ENCODE measurements at places on chromosomes 1 and 21. TPM values are rescaled to one million over a fixed set of nuclear protein-coding genes. Genes with fewer than 3 reads are reported as not detected.

DNA sequence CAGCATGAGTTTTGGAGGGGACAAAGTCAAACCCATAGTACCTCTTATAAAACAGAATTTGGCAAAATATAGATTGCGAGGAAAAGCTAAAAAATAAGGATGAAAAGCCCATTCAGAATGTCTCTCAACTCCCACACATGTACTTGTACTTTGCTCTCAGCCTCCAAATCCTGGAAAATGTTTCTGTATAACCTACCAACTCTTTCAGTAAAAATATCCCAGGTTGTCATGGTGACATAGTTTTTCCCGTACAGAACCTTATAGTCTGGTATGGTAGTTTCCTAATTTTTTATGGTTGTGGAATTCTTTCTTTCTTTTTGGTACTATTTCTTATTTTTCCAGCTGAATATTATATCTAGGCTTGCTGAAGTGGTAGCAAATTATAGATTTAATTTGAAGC, 15.5 kb upstream of the RPS6KC1 start:
- H3K36me3 ChIP-seq: no peaks in the 10 kb centered on the region
- no peaks in the 10 kb centered on the region for H3K27me3 ChIP-seq
- H3K4me1 ChIP-seq: peaks cover 5% of the 10 kb centered on the region
- no peak for DNase-seq
- no peak overlapping the region for H3K27ac ChIP-seq

- H3K4me1 ChIP-seq: no peaks in the 10 kb centered on the region
- no peak for DNase-seq
- H3K36me3 ChIP-seq: no peaks in the 10 kb centered on the region
- no peak overlapping the region for H3K4me3 ChIP-seq
These were observed 56.4 kb downstream of the DISP3 start for GRCh38 chr1:11535316-11535715.

- no peaks in the 10 kb centered on the region for H3K4me1 ChIP-seq
- H3K27ac ChIP-seq: no peak overlapping the region
- H3K27me3 ChIP-seq: peaks cover 16% of the 10 kb centered on the region
- H3K4me3 ChIP-seq: no peak overlapping the region
- DNase-seq: no peak
- H3K36me3 ChIP-seq: no peaks in the 10 kb centered on the region
These were observed 11.0 kb upstream of the PLA2G2C start for GRCh38 chr1:20197329-20197791.

DNA sequence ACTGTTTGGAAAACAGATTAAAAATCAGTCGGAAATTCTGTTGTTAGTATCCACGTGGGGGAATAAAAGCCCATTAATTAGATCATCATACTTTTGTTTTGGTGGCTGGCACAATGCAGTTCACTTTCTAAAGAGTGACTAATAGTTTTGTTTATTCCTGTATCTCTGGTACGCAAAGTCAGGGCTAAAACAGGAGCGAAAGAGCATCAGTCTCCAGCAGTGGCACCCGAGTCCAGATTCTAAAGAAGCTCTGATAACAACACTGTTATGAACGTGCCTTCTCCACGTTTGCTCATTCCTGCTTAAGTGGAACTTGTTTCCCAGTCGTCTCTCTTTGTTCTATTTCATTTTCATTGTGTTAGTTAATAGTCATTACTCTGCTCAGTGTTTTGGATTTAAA, 69.6 kb downstream of the HSPA13 start:
- H3K27me3 ChIP-seq: 0 out of 2 replicates have a peak, but pooled peaks cover 4% of the 10 kb centered on the region
- H3K4me1 ChIP-seq: no peaks in the 10 kb centered on the region
- H3K4me3 ChIP-seq: no peak overlapping the region
- H3K27ac ChIP-seq: no peak overlapping the region

GRCh38 chr1:92583821-92584760, 97.4 kb upstream of the GFI1 start:
- no peaks in the 10 kb centered on the region for H3K4me1 ChIP-seq
- 0 out of 2 replicates have a peak, but pooled peaks cover 2% of the 10 kb centered on the region for H3K36me3 ChIP-seq
- DNase-seq: peak; percentile 13
- no peaks in the 10 kb centered on the region for H3K27me3 ChIP-seq
- H3K4me3 ChIP-seq: no peak overlapping the region

Gene PLD5
- 1.7 TPM for total RNA-seq

Gene OR2L5
- total RNA-seq: not detected

DNA sequence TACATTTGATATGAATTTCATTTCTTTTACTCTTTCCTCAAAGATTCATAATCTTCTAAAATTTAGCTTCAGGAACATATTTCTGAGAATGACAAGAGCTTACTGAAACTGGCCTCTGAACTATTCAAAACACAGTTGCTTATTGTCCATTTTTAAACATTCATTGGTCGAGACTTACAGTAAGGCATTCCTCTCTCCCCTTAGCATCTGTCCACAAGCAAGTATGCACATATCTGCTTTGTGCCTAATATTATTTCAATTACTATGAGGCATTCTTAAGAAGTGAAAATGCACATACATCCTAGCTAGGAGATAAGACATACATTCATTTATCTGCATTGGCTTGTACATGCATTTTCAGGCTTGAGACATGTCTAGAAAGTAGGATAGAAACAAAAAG, 488.7 kb downstream of the PTBP2 start:
- H3K27ac ChIP-seq: no peak overlapping the region
- DNase-seq: no peak
- H3K4me3 ChIP-seq: no peak overlapping the region
- H3K4me1 ChIP-seq: no peaks in the 10 kb centered on the region
- no peaks in the 10 kb centered on the region for H3K27me3 ChIP-seq
- H3K36me3 ChIP-seq: no peaks in the 10 kb centered on the region

Gene PDPN
- not detected for total RNA-seq

Gene DSTYK
- total RNA-seq: 9.2 TPM

- no peaks in the 10 kb centered on the region for H3K4me1 ChIP-seq
- no peaks in the 10 kb centered on the region for H3K36me3 ChIP-seq
- no peak overlapping the region for H3K4me3 ChIP-seq
- no peak overlapping the region for H3K27ac ChIP-seq
- DNase-seq: peak; percentile 78
These were observed 11.8 kb upstream of the RAB3B start for GRCh38 chr1:52002038-52002917.

GRCh38 chr1:97784661-97785060, 136.2 kb downstream of the DPYD start:
- H3K36me3 ChIP-seq: no peaks in the 10 kb centered on the region
- no peak for DNase-seq
- no peak overlapping the region for H3K27ac ChIP-seq
- no peak overlapping the region for H3K4me3 ChIP-seq

Gene DMRTA2
- total RNA-seq: 39.1 TPM

- no peak for DNase-seq
- H3K36me3 ChIP-seq: no peaks in the 10 kb centered on the region
- H3K27ac ChIP-seq: no peak overlapping the region
- no peaks in the 10 kb centered on the region for H3K4me1 ChIP-seq
- no peaks in the 10 kb centered on the region for H3K27me3 ChIP-seq
These were observed 102.2 kb downstream of the RGL1 start for GRCh38 chr1:183907070-183907469.

DNA sequence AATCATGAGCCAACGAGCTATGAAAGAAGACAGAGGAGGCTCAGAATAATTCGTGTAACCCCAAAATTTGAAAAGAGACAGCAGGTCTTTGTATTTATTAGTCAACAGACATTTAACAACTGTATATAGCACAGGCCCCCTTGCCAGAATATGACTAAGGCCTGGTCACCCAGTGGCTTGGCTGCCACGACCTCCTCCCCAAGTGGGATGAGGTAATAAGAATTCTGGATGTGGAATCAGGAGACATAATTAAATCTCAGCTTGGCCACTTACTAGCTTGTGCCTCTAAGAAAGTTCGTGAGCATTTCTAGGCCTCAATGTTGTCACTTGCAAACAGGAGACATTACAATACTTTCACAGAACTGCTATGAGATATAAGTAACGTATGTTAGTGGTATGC, 134.2 kb upstream of the TNFSF4 start:
- DNase-seq: no peak
- no peaks in the 10 kb centered on the region for H3K36me3 ChIP-seq
- no peaks in the 10 kb centered on the region for H3K27me3 ChIP-seq
- no peak overlapping the region for H3K27ac ChIP-seq
- H3K4me3 ChIP-seq: no peak overlapping the region

GRCh38 chr1:8476006-8476405, 158.1 kb downstream of the SLC45A1 start:
- H3K4me1 ChIP-seq: peaks cover 19% of the 10 kb centered on the region
- peaks cover 2% of the 10 kb centered on the region for H3K36me3 ChIP-seq
- no peak for DNase-seq
- no peaks in the 10 kb centered on the region for H3K27me3 ChIP-seq
- H3K27ac ChIP-seq: no peak overlapping the region

DNA sequence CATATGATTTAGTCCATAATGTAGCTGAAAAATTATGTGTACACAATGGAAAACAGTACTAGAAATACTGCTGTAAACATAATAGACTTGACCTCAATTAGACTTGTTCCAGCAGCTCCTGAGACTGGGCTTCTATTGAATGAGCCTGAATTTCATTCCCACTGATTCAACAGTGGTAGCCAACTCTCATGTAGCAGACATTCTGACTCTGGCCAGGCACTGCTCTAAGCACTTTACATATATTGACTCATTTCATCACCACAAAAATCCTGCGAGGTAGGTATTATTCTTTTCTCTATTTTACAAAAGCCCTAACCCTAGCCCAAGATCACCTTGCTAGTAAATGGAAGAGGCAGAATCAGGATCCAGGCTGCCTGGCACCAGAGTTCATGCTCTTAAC, 12.8 kb upstream of the CTSS start:
- no peaks in the 10 kb centered on the region for H3K36me3 ChIP-seq
- no peak for DNase-seq
- H3K27me3 ChIP-seq: no peaks in the 10 kb centered on the region
- H3K4me1 ChIP-seq: no peaks in the 10 kb centered on the region

DNA sequence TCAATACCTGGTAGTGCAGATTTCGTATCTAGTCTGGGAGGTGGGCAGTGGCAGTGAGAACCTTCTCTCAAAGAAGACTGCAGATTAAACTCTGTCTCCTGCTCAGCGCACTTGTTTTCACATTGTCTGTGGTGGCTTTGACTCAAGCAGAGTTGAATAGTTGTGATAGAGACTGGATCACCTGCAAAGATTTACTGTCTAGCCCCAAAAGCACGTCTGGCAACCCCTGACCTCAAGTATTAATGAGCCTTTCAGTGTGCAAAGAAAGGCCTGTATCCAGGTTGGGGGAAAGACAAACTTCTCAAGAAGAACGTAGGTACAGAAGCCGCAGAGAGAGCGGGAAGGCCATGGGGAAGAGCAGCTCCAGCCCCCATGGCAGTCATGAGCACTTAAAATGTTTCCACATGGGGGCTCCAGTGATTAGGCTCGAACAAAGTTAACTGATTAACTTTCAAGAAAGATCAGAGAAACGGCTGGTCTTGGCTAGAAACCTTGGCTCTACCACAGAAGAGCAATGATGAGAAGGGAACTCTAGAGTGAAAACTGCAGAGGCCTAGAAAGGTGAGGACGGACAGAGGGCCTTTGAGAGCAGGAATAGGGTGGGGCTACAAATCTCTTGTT, 15.2 kb downstream of the HENMT1 start:
- no peaks in the 10 kb centered on the region for H3K4me1 ChIP-seq
- H3K4me3 ChIP-seq: no peak overlapping the region
- H3K27me3 ChIP-seq: no peaks in the 10 kb centered on the region
- H3K36me3 ChIP-seq: no peaks in the 10 kb centered on the region

GRCh38 chr1:41837691-41838090, 81.0 kb downstream of the HIVEP3 start:
- no peak overlapping the region for H3K27ac ChIP-seq
- no peak for DNase-seq
- H3K27me3 ChIP-seq: peaks cover 10% of the 10 kb centered on the region
- H3K4me3 ChIP-seq: no peak overlapping the region

DNA sequence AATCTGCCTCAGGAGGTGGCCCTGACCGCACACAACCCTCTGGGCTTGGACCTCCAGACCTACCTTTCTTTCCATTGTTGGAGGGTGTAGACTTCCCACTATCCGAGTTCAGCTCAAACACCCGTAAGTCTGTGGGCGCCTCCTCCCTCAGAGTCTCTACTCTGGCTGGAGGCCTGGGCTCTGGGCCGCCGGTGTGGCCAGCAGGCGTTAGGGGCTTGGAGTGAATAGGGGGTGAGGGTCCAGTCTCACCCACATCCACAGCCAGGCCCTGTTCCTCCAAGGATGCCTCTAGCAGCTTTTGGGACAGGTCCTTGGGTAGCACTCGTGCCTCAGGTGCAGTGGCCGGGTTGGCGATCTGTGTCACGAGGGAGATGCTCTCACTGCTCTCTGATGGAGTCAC, 13.9 kb downstream of the TSSK3 start:
- no peak overlapping the region for H3K27ac ChIP-seq
- H3K36me3 ChIP-seq: peaks cover 43% of the 10 kb centered on the region
- H3K4me3 ChIP-seq: no peak overlapping the region
- H3K27me3 ChIP-seq: no peaks in the 10 kb centered on the region
- no peak for DNase-seq
- no peaks in the 10 kb centered on the region for H3K4me1 ChIP-seq

DNA sequence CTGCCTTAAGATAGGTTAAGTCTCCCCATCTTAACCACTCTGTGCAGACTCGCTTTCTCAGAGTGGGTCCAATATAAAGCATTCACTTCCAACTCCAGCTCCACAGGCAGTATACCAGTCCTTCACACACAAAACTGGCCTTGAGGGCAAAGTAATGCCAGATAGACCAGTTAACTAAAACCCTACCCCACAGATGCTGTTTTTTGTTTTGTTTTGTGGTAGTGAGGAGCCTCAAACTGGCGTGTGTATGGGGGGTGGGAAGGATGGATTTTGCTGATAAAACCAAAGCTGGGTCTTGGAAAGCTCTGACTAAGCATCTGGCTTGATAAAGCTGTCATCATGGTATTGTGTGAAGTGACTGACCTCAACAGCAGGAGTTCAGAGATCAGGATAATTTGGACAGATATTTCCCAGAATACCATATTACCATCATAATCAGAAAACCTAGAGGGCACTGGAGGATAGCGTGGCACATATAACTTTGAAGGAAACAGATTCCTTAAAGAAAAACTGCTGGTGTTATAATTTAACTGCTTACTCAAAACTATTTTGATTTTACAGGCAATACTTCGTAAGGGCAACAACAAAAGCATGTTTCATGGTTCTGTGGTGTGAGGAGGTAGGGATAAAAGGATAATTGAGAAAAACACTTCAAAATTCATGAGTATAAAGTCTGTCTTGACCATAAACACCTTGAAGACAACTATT, 29.6 kb upstream of the CPLANE2 start:
- H3K36me3 ChIP-seq: no peaks in the 10 kb centered on the region
- H3K4me1 ChIP-seq: peaks cover 25% of the 10 kb centered on the region
- peak; percentile 60 for DNase-seq
- H3K27me3 ChIP-seq: no peaks in the 10 kb centered on the region

DNA sequence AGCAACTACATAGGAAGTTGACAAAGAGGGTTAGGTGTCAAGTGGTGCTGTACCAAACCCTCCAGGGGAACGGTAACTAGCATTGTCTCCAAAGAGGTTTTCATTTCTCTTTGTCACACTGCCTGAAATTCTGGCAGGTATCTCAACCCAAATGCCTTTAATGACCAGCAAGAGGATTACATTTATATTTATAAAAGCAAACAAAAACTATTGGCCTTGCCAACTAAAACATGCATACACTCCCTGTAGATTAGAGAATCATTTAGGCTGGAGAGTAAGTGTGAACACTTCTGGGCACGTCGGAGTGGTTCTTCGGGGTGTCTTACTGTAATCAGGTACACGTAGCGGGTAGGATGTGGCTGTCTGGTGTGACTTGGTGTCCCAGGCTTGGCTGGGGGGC, 84.9 kb downstream of the VPS26C start:
- DNase-seq: no peak
- H3K4me3 ChIP-seq: no peak overlapping the region
- H3K4me1 ChIP-seq: no peaks in the 10 kb centered on the region
- H3K27ac ChIP-seq: no peak overlapping the region
- H3K27me3 ChIP-seq: no peaks in the 10 kb centered on the region
- H3K36me3 ChIP-seq: peaks cover 33% of the 10 kb centered on the region

GRCh38 chr1:227901906-227902640, 45.7 kb downstream of the WNT9A start:
- no peaks in the 10 kb centered on the region for H3K36me3 ChIP-seq
- H3K4me1 ChIP-seq: peaks cover 10% of the 10 kb centered on the region
- H3K27me3 ChIP-seq: no peaks in the 10 kb centered on the region
- no peak for DNase-seq
- H3K27ac ChIP-seq: no peak overlapping the region
